Stimulated activated CD4-positive, alpha-beta T cell treated with anti-CD3 and anti-CD28 coated beads, Interleukin-2, amount 100 ng/mL, for 4 hours (primary cell): ENCODE measurements at places on chromosomes 3 and 15.

DNA sequence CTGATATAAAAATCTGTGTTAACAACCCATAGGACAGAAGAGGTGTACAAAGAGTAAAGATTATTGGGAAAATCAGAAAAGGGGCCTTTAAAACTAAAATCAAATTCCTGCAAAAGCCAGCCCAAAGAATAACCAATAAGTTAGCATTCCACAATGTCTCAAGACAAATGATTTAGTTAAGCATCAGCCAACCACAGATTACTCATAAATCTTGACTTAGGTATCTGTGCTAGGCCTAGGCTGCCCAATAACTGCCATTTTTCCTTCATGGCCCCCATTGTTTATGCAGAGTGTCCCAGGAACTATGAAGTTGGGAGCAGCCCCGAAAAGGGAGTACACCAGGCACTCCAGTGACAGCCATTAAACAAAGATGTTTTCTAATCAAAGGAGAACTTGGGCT lies 7.4 kb downstream of the TRANK1 start:
- no peak for DNase-seq

DNA sequence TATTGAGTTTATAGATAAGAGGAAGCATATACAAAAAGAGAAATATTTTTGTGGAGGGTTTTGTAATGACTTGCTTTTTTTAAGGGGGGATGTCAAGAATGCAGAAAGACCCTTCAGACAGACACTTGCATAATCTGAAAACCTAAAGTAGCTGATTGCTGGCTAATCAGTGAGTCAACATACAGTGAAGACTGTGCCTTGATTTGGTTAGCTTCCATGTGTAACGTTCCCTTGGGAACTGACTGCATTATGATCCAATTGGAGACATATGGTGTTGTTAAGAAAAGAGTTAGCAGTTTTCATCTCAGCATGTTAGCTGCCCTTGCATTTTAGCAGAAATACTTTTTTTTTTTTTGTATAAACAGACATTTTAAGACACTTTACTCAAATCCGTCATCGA lies 483.2 kb downstream of the RBMS3 start:
- DNase-seq = no peak

GRCh38 chr3:124680521-124680920 lies 49.7 kb upstream of the UMPS start:
- no peak for DNase-seq

GRCh38 chr15:74746389-74746788 lies 2.3 kb upstream of the CYP1A2 start:
- DNase-seq = no peak

- DNase-seq = no peak
Observed at GRCh38 chr3:72797773-72798543, 50.3 kb downstream of the SHQ1 start.

DNA sequence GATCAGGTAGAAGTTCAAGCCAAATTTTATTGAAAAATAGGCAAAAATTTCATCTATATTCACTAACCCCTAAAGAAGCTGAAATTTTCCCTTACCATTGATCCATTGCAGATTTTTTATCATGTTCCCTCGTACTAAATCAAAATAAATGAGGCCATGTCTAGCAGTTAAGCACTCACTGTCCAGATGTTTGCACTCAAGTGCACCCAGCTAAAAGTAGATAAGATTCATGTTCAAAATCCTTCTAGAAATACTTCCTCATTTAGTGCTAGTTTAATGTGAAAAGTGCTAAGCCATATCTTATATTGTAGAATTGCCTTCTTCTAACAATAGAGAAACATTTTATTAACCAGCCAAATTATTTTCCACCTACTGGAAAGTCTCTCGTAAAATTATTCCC lies 164.7 kb upstream of the UBE2E2 start:
- no peak for DNase-seq

- DNase-seq = no peak
Observed at GRCh38 chr3:36827133-36827532, 62.8 kb upstream of the DCLK3 start.

DNA sequence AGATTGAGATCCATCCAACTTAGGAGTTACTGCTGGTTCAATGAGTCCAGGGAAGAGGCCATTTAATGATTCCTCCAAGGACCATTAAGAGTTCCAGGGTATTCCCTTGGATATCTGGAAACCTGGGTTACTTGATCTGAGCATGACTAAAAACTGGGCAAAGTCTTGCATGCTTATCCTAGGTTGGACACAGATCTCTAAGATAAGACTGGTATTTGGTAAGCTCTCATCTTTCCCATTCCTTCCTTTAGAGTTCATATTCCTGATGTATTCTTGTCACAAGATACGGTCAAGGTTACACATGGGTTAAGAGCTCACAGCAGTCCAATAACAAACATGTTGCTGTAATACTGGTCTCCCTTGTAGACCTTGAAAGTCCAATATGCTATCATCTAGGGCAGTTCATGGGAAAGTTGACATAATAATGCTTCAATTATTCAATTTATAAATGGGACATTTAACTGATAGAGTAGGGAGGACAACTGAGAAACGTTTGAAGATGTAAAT lies 301.7 kb downstream of the TIGIT start:
- no peak for DNase-seq

DNA sequence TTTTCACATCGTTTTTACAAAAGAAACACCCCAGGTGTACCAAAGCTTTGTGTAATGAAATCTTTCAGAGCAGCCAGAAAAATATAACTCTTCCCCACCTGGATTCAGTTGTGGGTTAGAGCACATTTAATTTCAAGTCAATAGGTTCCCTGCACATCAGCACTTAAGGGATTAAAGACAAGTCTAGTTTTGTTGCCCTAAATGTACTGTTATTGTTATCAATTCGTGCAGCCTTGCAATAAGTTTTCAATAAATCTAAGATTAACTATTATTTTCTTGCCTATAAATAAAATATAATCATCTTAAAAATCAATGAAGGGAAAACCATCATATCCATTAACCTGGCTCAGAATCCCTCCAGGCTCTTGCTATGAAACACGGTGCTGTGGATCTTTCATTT lies 172.5 kb upstream of the CDIN1 start:
- no peak for DNase-seq

- DNase-seq = no peak
Observed at GRCh38 chr3:66400411-66401156, 100.2 kb downstream of the LRIG1 start.

DNA sequence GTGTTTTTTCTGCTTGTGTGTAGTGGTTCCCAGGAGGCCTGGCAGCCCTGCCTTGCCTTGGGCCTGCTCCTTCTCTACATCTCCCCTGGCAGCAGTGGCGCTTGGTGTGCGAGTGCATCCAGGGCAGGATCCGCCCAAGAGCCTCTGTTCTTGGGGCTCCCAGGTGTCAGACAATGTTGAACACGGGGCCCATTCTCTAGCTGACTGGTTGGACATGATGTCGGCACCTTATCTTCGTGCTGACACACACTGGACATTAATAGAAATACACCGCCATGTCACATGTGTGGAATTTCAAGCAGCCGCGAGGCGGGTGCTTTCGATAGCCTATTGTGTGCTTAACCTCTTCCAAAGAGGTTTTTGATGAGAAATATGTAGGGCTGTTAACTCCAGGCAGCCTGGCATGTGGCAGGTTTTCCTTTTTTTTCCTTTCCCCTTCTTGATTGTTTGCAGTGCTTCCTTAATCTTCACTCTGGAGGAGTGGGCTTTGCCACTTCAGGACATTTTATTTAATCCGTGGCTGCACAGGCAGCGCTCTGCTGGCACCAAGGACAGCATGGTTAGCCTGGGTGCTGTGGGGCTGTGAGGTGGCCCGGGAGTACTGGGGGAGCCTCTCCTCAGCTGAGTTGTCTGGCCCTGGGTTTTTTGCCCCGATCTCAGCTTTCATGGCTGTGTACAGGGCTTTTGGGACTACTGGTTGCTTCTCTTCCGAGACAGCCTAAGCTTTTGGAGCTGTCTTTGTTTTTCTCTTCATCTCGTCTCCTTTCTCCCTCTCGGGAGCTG lies 42.5 kb downstream of the CHCHD6 start:
- no peak for DNase-seq

GRCh38 chr15:27668471-27669220 lies 430.5 kb downstream of the OCA2 start:
- DNase-seq = no peak

DNA sequence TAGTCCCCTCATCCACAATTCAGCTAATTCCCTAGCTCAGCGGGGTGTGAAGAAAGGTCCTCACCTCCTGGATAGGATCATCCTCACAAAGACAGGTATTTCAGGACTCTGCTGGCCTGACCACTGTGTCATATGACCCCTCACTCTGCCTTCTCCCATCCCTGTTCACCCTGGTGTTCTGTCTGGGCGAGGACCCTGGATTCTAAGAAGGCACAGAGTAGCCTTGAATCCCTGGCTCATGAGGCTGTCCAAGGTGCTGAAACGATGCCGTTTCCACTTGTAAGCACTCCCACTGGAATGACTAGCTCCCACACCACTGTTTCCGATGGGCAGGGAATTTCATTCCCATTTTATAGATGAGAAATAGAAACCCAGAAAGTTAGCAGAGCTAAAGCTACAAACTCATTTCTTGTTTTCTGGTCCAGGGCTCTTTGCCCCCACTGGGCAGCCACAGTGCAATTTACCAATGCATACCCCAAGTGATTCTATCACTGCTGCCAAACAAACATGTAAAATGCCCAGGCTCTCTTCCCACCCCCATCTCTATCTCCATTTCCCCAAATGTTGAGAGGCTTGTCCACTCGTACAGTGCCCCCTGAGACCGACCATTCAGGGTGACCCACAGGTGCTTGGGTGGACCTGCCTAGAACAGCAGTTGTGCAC lies 83.2 kb downstream of the RAB11A start:
- no peak for DNase-seq

GRCh38 chr15:73426323-73426994 lies 16.5 kb upstream of the REC114 start:
- no peak for DNase-seq

DNA sequence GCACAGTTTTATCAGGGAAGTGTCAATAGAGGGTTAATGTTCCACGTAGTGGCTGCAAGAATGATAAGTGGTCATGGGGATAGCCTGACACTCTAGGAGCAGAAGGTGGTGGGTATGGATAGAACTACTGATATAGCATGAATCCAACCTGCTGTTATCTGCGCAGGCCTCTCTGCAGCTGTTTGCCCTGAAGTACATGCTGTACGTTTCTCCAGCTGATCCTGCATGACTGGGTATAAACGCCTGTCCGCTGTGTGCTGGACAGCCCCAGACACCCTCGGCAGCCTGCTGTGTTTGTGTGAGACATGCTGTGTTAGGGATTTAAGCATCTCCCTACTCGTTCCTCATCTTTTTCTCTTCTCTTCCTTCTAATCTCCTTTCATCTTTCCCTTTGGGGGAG lies 87.1 kb downstream of the LPP start:
- no peak for DNase-seq

DNA sequence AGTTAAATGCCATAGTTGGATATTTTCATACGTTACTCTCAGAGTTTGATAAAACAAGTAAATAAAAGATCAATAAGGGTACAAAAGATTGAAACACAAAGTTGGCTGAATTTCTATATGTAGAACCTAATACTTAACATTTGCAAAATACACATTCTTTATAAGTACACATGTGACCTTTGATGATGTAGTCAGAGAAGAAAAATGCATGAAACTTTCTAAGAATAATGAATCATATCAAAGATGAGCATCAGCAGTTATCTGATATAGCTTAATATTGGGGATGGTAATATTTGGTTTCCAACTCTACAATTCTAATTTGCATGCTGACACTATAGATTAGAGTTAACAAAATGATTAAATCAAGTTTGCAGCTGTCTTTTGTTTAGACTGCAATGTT lies 188.0 kb upstream of the TGFBR2 start:
- no peak for DNase-seq

- no peak for DNase-seq
Observed at GRCh38 chr3:195876297-195877064, 31.9 kb downstream of the TNK2 start.

DNA sequence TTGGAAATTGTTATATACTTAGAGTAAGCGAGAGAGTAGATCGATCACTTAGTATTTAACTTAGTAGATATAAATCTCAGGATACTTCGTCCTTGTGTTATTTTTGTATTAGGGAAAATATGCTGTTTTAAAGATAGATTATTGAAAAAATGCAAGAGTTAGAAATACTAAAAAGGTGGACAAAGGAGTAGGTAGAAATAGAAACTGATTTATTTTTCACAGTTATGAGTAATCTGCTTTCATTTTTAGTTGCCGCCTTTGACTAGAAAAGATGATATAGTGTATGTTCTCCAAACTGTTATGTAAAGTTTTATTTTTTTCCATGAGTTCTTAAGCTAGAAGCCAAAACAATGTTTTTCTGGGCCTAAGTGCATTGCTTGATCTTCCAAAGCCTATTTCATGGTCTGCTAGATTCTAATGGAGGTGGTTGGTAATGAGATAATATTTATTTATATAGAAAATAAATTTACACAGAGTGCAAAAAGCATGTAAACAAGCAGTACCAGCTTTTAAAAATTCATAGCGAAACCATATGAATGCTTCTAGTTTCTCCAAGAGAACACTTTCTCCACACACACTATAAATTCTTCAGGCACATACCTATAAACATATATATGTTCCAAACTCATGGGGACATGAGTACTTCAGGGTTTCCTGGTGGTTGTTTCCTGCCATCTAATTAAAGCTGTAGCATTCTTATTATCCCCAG lies 61.1 kb downstream of the DIPK2A start:
- DNase-seq = no peak

DNA sequence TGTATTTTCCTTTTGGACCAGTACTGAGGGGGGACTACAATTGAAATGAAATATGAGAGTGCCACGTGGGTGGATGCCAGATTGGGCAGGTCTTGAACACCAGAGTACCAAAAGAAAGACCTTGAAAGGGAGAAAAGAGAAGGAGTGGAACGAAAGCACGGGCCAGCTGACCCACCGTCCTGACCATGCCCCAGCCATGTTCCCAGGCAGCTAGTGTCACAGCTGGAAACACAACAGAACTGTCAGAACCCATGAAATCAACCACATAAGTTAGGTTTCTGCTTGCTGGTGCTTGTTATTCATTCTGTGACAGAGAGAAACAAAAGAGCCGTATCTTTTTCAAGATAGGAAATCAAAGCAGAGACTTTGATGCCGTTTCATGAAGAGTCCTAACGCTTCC lies 268.8 kb downstream of the MEX3B start:
- no peak for DNase-seq

- no peak for DNase-seq
Observed at GRCh38 chr3:74067296-74067695, 442.6 kb upstream of the PDZRN3 start.

- no peak for DNase-seq
Observed at GRCh38 chr15:40042791-40043320, 3.9 kb upstream of the SRP14 start.

- DNase-seq = no peak
Observed at GRCh38 chr3:155605571-155605970, 139.3 kb downstream of the PLCH1 start.
